ENCODE measurements at places on chromosomes 3 and 15.

- no peak for DNase-seq
Measured at GRCh38 chr3:102525624-102526023, 90.8 kb downstream of the ZPLD1 start.

- no peak for DNase-seq
Measured at GRCh38 chr3:128556384-128556783, 63.4 kb upstream of the GATA2 start.

DNA sequence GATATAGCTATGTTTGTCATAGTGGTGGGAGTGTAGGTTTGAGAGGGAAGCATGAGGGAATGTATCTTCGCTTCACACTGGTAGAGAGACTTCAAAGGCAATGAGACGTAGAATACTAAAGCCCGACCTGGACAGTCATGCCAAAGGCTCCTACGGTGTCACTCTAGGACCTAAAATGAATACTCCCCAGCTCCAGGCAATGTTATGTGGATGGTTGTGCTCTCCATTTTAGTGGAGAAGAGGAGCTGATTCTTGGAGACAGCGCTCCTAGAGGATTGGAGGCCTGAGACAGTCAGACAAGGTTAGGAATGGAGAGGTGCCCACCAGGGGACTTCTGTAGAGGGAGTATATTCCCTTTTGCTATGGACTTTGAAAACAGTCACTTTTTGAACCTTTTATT, 260.1 kb downstream of the MEX3B start:
- DNase-seq: no peak

GRCh38 chr15:93185796-93186195, 96.8 kb upstream of the RGMA start:
- DNase-seq: no peak

- DNase-seq: no peak
Measured at GRCh38 chr15:27327467-27328025, 356.6 kb downstream of the GABRG3 start.

- no peak for DNase-seq
Measured at GRCh38 chr3:154480033-154480432, 50.0 kb upstream of the GPR149 start.

DNA sequence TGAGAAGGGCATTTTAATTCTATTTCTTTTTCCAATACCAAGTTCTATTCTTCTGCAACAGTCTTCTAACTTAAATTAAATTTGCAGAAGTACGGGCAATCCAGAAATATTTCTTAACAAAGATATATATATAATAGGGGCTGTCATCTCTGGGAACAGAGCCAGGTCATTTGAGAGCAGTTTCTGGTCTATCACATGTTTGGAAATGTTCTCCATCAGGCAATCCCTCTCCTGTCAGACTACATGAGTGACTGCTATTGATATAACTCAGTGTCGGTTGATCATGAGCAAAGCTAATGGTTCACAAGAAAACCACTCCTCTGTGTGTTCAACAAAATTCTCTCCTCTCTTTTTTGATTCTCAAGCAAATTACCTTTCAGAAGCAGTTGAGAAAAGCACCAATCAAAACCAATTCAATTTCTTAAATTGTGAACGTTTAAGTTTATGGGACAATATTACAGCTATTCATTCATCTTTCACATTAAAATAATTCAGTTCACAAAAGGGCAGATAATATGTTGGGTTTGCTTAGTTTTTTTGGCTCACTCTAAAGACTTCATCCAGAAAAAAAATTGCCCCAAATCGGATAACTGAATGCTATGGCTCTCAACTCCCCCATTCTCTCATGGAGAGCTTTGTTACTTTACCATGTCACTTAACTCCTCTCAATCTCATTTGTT, 152.9 kb upstream of the TGFBR2 start:
- DNase-seq: no peak

GRCh38 chr3:17038900-17039553, 154.3 kb downstream of the PLCL2 start:
- no peak for DNase-seq

- no peak for DNase-seq
Measured at GRCh38 chr3:60399861-60400845, 851.1 kb downstream of the FHIT start.

- no peak for DNase-seq
Measured at GRCh38 chr3:64385277-64385676, 160.0 kb upstream of the PRICKLE2 start.

DNA sequence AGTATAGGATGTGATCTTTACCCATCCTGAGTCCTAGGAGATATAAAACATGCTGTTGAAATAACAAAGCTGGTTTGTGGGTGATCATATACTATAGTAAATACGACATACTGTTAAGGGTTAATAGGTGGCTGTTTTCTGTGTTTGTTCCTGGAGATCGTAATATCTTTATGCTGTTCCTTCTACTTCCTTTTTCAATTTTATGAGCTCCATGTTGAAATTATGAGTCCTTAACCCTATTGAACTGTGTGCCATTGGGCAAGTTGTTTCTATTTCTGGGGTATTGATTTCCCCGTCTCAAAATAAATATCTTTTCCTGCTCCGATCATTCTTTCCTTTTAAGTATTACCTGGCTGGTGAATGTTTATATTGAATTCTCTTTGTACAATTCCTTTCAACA, 115.1 kb downstream of the LPP start:
- DNase-seq: no peak

GRCh38 chr3:54137311-54137710, 15.0 kb downstream of the CACNA2D3 start:
- no peak for DNase-seq

DNA sequence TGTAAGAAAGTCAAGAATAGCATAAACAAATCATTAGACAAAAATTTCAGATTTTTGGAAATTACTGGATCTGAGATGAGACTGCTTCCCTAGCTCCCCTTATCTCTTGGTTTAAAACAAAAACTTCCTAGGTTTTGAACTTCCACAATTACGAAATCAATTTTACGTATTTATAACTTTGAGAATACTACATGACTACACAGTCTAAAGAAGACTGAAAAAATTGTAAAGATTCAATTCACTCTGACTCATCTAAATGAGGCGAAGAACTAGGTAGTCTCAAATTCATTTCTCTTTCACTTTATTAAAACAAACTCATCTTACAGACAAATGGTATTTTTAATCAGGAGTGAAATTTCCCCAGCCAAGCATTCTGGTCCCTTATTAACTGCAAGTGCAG, 10.3 kb downstream of the CCDC54 start:
- no peak for DNase-seq

DNA sequence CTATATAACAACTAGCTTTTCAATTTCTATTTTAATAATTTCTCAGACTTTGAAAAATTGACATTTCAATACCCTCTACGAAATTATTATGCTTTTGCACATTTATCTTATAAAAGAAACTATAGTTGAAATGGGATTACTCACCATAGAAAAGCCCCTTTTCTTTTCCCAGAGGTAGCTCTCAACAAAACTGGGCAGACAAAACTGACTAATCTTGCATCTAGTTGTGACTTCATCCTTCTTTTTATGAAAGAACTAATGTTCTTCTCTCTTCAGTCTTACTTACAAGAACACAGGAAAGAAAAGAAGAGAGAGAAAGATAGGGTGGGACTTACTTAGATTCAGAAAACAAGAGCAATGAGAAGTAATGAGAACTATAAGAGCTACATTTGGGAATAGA, 61.0 kb downstream of the GPR160 start:
- DNase-seq: no peak

GRCh38 chr3:10136426-10137005, 5.1 kb upstream of the VHL start:
- DNase-seq: no peak
